Stimulated activated CD4-positive, alpha-beta T cell treated with anti-CD3 and anti-CD28 coated beads, Interleukin-1b, Interleukin-23, amount 100 ng/mL, for 48 hours (primary cell): ENCODE measurements at places on chromosomes 7 and 10.

DNA sequence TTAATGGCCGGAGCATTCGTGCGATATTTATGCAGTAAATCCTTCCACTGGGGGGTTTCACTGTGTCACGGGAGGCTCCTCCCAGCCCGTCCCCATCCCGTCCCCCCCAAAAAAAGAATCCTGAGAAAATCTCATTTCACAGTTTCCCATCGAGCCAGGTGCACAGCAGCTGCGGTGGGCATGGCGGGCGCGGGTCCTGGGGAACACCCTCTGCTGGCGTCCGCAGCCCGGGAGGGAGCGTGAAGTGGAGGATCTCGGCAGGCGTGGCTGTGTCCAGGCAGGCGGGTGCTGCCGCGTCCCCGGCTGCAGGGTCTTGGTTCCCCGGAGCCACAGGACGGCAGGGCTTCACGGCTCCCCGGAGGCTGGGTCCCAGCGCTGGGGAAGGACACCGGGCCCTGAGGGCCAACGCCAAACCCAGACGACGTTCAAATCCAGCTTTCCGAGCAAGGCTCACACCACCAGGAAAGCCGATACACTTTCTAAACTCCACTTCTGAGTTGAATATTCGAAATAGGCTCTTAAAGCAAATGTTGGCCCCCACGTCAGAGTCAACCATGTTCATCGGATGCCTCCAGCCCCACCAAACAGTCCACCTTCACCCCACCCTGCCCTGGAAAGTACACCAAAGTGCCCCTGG lies 55.7 kb downstream of the PDGFA start:
- DNase-seq: no peak

DNA sequence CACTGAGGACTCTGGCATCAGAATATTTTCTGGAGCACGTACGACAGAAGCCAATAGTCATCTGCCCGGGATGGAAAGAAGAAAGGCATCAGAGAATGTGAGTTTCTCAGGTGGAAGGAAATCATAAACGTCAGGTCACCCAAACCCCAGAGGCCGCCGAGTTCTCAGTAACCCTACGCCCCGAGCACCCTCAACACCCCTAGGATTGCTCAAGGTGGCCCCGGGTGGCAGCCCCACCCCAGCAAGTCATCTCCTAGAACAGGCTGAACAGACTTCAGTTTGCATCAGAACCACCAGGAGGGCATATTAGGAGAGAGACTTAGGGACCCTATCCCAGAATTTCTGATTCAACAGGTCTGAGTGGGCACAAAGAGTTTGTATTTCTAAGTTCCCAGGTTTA lies 117.6 kb downstream of the TNS3 start:
- DNase-seq: no peak

DNA sequence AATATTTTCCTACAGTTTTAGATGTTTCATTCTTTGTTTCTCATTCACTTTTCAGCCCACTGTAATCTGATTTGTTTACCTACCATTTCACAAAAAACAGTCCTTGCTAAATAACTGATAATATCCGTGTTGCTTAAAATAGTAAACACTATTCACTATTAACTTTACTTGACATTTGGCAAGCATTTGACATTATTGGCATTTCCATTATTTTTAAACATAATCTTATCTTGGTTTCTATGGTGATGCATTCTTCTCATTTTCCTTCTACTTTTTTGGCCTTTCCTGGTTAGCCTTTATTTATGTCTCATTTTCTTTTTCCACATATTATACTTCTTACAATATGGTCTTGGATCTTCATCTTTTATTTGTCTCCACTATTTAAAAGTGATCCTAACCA lies 715.3 kb downstream of the DNAJB9 start:
- DNase-seq: no peak

GRCh38 chr7:67105377-67105776 lies 108.7 kb downstream of the TYW1 start:
- DNase-seq: no peak

- DNase-seq: no peak
These were observed 150.6 kb downstream of the CDH23 start for GRCh38 chr10:71547312-71547711.

DNA sequence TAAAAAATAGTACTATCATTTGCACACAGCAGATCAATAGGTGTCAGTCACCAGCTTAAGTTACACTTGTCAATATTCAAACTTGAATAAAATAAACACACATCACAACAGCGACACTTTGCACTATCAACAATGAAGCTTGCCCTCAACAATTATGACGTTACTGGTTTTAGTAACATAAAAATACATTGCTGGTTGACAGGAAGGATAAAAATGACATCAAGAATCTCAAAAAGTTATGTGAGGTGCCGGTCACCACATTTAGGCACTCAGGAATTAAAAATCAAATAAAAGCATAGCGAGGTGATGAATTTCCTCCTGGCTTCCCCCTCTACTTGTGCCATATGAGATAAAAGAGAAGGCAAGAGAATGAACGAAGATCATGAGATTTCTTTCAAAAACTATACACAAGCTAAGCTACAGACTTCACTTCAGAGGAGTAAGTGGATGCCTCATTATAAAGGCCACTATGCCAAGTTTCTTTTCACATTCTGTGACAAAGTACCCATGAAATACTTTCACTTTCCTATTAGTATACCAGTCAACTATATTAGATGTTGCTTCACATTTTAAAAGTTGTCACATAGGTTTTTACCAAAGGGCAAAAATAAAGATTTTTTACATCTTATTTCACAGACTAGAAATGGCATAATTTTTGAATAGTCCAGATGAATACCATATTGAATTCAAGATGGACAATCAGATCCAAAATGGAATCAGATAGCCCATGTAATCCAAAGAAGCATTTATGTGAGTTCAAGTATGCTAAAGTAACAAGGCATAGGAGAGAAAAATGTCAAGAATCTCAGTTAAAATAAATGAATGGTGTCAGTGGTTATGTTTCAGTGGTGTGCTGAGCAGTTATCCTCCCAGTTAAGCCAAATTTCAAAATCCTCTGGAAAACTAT lies 3.6 kb downstream of the CCDC71L start:
- DNase-seq: no peak
